ENCODE measurements at places on chromosomes 1 and 21.

GRCh38 chr1:109659145-109659544 is 3.2 kb downstream of the GSTM4 start:
- DNase-seq, result no peak

- DNase-seq, result no peak
Measured at GRCh38 chr1:118783095-118783758, 204.9 kb downstream of the TBX15 start.

DNA sequence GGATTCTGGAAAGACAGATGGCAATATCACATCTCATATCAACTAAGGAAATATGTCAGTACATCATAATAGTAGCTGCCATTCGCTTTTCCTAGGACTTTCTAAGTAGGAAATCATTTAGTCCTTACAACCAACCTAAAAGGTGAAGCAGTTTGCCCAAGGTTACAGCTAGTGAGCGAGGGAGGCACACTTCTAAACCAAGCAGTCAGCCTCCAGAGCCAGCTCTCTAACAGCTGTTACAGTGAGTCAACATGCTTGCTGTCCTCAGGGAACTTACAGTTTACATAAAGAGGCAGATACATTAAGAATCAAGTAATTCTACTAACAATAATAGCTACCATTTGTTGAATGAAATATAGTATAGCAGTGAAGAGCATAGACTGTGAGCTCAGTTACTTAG is 57.1 kb downstream of the GIPC2 start:
- no peak for DNase-seq

- DNase-seq, result no peak
Measured at GRCh38 chr1:173865468-173866164, 2.2 kb downstream of the GAS5 start.

GRCh38 chr1:79497193-79497773 is 490.8 kb upstream of the ADGRL4 start:
- DNase-seq, result no peak

- no peak for DNase-seq
Measured at GRCh38 chr21:28893687-28894086, 99.0 kb downstream of the LTN1 start.

DNA sequence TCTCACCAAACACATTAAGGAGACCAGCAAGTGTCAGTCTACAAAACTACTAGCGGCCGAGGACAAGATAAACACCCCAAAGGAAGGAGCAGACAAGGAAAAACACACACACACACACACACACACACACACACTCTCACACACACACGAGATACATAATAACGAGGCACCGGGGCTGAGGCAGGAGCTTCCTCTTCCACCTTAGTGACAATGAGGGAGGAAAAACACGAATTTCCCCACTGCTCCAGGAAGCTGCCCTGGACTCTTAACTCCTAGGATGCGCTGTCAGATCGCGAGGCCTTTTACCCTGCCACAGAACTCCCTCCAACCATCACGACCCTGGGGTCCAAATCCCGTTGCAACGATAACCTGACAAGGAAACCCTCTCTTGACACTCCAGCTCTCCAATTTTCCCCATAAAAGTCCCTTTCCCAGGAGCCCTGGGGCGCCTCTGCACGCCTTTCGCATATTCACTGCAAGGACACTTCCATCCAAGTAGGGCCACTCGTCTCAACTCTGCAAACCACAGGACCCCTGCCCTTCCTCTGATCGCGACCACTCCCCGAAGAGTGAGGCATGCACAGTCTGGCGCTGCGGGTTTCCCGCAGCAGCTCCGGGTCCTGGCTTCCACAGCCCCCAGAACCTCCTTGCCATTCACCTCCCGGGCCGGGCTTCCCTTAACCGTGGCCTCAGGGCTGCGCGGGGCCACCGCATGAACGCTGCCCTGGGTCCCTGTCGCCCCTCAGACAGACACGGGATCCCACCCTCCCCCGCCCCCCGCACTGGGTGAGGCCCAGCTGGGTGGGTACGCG is 581 bp downstream of the ETV3 start:
- no peak for DNase-seq

DNA sequence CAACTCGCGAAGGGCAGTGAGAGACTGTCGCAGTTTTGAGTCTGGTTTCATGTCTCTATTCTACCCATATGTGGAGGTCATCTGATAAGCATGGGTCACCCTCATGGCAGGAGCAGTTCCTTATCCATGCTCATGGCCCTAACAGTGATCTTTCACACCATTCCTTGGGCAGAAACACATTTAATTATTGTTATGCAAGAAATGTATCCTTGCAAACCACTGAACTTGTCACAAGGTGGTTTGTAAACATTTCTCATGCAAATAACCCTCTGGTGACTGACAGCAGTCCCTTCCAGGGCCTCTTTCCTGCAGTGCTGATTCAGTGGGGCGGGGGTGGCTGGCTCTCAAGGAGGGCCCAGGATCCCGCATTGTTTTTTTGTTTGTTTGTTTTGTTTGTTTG is 421.4 kb upstream of the RUNX1 start:
- no peak for DNase-seq

- DNase-seq, result no peak
Measured at GRCh38 chr1:108130794-108131193, 69.3 kb downstream of the SLC25A24 start.
